ENCODE measurements at places on chromosomes 11 and 22.

GRCh38 chr22:28896611-28897010 is 13.2 kb downstream of the ZNRF3 start:
- DNase-seq, result peak; percentile 41

DNA sequence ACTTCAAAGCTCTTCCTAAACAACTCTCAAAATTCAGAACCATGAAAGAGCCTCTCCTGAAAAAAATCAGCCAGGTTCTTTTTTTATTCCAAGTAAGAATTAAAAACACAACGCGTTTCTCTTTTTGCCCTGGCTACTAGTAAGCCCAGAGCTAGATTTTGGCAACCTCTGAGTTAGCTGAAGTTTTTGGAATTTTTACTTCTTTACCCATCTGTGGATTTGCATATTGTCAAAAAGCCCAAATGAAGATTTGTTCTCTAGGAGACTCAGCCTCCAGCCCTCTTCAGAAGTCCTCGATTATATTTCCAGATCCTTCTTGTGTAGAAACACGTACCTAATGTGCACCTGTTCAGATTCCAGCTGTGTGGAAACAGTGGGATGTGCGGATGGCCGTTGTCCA is 517.9 kb downstream of the TBC1D22A start:
- DNase-seq, result no peak

- no peak for DNase-seq
Observed at GRCh38 chr11:104061853-104062521, 25.5 kb downstream of the DDI1 start.

DNA sequence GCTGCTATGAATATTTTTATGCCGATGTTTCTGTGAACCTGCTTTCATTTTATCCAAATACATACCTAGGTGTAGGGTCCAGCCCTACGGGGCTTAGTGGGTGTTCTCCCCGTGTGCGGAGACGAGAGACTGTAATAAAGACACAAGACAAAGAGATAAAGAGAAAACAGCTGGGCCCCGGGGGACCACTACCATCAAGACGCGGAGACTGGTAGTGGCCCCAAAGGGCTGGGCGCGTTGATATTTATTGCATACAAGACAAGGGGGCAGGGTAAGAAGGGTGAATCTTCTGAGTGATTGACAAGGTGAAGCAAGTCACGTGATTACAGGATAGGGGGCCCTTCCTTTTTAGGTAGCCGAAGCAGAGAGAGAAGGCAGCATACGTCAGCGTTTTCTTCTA is 920.1 kb downstream of the BRD1 start:
- DNase-seq, result no peak

DNA sequence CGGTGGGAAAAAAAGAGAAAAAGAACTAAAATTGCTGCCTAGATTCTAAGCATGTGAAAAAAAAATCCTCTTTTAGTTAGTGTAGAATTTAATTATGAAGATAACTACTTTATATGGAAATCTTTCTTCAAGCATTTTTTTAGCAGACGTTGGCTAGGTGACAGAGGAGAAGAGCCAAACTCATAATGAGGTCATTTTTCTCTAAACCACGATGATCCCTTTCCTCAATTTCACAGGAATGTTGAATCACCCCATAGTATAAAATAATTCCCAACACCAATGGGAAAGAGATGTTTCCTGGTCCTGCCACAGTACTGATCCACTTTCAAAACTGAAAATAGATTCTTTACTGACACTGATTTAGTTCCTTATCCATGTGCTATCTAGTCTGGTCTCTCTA is 319.8 kb downstream of the DLG2 start:
- DNase-seq, result no peak

DNA sequence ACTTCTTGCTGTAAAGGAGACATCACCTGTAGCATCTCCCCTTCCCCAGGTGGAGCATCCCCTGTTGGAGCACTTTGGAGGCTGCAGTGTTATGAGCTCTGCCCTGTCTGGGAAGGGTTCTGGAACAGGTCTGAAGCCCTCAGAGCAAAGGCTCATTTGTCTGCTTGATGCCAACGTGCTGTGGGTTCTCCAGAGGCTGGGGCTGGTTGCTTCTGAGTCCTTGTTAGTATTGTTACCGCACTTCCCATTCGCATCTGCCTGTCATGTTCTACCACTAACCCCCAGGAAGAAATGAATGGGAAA is 73.1 kb downstream of the PACS1 start:
- DNase-seq, result no peak

- no peak for DNase-seq
Observed at GRCh38 chr22:50684986-50685385, 12.4 kb downstream of the SHANK3 start.

DNA sequence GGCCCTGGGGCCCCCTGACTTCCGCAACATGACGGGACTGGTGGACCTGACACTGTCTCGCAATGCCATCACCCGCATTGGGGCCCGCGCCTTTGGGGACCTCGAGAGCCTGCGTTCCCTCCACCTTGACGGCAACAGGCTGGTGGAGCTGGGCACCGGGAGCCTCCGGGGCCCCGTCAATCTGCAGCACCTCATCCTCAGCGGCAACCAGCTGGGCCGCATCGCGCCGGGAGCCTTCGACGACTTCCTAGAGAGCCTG is 992 bp downstream of the LRFN4 start:
- DNase-seq, result no peak

DNA sequence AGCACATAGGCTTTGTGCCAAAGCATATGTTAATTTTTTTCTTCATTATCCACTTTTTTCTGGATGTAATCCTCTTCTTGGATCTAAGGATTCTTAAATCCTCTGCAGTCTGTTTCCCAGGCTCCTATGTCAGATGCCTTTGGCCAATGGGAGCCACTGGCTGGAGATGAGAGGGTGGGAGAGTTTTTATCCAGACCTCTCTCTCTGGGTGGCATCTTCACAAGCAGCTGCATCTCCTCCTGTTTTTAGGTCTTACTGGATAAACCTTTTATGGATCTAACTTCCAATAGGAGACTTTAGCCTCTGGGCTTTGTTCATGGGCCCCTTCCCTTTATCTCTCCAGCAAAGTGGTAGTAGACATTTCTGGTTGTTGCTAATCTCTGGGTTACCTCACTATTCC is 22.4 kb upstream of the MPPED2 start:
- no peak for DNase-seq

- DNase-seq, result no peak
Observed at GRCh38 chr22:36328635-36329253, 59.0 kb downstream of the MYH9 start.

- DNase-seq, result no peak
Observed at GRCh38 chr22:48181263-48181955, 1419.0 kb downstream of the TBC1D22A start.

DNA sequence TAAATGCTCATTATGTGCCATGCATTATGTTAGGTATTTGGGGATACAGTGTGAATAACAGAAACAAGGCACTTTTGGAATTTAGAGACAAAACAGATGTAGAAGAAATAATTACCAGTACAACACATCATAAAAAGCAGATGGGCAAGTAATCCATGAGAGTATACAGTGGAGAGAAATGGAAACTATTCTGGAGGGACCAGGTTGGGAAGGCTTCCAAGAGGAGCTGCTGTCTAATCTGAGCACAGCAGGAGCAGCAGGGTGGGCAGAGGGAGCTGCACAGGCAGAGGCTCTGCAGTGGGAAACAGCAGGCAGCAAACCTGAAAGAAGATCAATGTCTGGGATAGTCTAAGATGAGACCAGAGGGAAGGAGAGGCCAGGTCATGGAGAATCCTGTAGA is 268.7 kb upstream of the CCDC90B start:
- no peak for DNase-seq

- DNase-seq, result no peak
Observed at GRCh38 chr11:38593649-38594048, 1995.6 kb upstream of the RAG2 start.

DNA sequence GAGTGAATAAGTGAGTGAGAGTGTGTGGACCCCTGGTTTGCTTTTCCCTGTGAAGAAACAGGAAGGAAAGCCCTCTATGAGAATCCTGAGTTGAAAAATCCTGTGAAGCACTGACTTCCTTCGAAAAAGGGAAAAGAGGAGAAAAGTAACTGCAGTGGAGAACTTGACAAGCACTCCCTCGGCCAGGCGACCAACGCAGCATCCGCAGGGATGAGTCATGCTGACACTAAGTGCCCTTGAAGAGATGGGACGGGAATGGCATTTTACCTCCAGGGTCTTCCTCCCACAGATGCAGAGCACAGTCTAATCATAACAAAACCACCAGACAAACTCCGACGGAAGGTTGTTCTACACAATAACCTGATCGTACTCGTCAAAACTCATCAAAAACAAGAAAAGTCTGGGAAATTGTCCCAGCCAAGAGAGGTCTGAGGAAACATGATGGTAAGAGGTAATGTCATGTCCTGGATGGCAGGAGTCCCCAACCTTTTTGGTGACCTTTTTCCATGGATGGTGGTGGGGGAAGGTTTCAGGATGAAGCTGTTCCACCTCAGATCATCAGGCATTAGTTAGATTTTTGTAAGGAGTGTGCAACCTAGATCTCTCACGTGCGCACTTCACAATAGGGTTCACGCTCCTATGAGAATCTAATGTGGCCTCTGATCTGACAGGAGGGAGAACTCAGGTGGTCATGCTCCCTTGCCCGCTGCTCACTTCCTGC is 132.2 kb upstream of the B3GAT1 start:
- DNase-seq, result no peak

- DNase-seq, result no peak
Observed at GRCh38 chr11:114440121-114440860, 1.0 kb downstream of the REXO2 start.

GRCh38 chr11:123590296-123590912 is 64.0 kb downstream of the SCN3B start:
- DNase-seq, result no peak

DNA sequence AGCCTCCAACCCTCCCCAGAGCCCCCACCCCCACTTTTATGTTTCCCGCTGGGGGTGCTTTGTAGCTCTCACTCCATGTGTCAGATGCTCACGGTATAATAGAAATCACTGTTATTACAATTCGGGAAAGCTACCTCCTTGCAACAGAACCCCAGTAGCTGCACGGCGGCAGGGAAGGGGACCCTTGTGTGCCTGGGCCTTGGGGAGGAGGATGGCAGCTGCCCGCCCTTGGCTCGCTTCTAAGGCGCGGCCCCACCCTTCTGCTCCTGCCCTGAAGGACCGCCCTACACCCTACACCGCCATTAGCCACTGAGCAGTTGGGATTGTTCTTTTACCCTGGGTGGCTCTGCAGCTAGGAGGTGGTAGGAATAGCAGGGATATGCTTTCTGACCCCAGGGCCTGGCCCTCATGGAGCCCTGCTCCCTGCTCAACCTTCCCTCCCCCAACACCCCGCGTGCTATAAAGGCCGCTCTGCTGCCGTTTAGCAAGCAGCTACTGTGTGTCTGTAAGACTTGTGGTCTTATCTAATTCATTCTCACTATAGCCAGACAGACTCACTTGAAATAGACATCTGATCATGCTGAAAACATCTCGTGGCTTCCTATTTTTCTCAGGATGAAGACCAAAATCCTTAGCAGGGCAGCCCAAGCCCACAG is 219.7 kb downstream of the CEP164 start:
- no peak for DNase-seq

DNA sequence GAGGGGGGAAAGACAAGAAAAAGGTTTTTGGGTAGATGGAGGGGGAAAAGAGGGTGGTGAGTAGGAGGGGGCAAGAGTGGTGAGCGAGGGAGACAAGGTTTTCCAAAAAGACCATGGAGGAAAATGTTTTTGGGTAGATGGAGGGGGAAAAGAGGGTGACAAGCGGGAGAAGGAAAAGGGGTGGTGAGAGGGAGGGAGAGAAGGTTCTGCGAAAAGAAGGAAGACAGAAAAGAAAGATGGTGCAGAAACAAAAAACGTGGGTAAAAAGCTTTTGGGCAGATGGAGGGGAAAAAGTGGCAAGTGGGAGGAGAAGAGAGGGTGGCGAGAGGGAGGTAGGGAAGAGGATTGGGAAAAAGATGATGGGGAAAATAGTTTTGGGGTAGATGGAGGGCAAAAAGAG is 116.0 kb upstream of the SERPIND1 start:
- DNase-seq, result no peak

- no peak for DNase-seq
Observed at GRCh38 chr11:69005631-69006368, 7.2 kb downstream of the MRGPRF start.

GRCh38 chr11:45324459-45324858 is 38.3 kb upstream of the SYT13 start:
- no peak for DNase-seq

DNA sequence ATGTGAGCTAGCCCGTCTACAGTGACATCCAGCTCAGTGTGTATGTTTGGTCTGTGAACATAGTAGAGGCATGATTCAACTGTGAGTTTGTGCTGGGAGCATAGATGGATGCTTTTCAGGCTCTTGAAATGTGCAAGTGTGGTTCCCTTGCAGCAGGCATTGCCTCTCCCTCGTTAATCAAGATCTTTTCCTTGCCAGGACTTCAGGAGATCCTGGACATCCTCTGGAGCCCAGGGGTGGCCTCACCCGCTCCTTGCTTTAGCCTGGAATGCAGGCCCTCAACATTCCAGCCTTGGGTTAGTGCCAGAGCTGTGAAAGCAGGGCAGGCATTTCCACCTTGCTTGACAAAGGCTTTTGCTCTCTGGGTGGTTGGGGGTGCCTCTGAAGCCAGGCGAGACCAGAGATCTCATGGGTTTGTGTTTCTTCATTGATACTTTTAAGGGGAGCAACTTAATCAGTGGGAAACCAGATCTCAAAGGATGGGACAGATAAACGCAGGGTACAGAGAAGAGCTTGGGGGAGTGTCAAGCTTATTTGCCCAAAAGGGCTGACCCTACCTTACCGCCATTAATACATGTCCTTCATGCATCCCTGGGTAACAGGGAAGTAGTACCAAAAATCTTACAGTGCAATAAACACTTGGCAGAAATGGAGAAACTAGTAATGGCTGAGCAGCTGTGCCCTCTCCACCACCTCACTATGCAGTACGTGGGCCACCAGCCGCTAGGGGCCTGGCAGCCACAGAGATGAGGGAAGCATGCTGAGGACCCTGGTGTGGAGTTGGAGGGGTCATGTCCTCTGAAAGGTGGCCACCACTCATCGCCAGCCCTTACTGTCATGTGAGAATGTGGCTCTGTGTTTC is 72.1 kb downstream of the PTPRJ start:
- DNase-seq, result no peak

DNA sequence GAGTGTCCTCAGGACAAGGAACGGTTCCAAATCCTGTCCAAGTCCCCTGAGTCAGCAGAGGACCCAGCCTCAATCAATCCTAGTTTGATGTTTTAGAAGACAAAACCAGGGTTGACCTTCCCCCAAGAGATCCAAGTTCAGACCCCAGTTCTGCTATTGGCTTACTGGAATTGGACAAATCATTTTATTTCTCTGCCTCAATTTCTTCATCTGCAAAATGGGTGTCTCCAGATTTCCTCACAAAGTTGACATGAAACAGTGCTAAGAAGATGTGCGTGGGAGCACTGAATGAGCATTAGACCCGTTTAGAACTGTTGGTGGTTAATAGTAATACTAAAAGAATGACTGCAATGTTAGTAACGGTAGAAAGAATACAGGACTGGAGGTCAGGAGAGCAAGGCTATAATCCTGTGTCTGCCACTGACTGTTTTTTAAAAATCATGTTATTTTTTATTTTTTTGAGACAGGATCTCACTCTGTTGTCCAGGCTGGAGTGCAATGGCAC is 32.8 kb upstream of the SCUBE1 start:
- DNase-seq, result no peak

DNA sequence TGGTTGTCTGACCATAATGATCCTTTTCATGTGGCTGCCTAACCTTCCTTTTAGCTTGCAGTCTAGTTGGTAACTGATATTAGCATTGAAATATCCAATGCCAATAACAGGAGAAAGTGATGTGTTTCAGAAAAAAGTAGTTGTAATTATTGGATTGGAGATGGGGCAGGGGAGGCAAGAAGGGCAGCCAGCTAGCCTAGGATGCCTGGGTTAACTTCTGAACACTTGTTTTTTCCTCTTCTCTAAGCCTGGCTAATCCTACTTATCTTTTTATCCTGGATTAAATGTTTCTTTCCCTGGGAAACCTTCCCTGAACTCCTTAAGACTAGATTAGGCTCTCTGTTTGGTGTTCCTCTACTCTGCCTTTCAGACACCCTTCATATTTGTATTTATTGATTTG is 380.2 kb downstream of the TMEM135 start:
- no peak for DNase-seq

Data from Jurkat, Clone E6-1 (cell line).